ENCODE measurements at places on chromosomes 12 and 14.

DNA sequence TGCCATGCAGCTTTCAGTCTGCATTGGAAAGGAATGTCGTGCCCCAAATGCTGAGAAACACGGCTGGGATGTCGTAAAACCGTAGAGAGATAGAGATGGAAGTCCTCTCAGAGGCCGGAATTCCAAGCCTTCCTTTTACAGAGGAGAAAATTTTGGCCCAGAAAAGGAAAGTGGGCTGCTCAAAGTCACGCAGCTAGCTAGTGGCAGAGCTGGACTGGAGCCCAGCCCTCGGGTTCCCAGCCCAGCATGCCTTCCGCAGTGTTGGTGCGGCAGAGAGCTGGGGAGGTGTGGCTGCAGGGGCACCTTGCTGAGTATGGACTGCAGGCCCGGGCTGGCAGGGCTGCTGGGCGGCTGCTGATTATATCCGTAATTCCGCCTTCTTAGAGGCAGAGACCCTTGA, 50.3 kb downstream of the KCNA1 start:
- DNase-seq: no peak

DNA sequence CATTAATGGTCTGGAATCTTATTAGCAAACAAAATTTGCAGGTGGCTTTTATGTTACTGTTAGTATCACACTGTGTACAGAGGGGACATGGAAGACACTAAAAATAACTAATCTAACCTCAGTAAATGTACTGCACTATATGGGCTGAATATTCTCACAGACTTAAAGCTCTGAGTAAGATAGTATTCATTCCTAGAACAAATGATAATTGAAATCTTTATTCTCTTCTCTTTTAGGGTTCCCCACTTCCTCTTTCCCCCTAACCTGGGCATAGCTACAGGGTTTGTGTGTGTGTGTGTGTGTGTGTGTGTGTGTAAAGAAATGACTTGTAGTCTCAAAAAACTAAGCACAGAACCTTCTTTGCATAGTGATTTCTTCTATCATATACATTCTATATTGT, 21.4 kb upstream of the HECTD1 start:
- DNase-seq: no peak

DNA sequence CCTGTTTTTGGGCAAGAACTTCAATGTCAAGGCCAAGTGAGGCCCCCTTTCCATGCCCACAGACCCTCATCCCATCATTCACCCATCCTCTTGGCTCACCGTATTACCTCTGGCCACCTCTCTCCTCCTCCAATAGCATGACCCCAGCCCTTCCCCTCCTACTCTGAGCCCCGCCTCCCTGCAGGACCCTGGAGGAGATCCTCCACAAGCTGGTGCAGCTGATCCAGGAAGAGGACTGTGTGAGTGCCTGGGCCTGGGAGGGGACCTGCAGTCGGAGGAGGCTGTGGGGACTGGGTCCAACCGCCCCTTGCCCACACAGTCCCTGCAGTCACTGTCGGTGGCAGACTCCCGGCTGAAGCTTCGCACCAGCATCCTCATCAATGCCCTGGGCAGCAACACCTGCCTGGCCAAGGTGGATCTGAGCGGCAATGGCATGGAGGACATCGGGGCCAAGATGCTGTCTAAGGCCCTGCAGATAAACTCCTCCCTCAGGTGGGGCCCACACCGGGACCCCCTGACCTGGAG, 7.2 kb downstream of the CARMIL3 start:
- DNase-seq: no peak

DNA sequence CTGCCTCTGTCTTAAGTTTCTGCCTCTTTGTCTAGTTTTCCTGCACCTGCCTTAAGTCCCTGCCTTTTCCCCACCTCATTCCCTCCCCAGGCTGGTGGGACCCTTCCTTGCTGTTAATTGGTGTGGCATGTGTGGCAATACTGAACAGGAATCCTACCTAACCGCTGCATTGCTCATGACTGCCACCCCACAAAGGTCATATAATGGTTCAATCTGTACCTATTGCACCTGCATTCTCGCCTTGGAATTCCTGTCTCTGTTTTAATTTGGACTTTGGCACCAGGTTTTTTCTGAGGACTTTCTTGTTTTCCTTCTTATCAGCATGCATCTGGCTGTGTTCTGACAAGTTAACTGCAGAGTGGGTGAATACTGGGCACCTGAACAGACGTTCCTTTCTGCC, 966.2 kb upstream of the TMEM132C start:
- no peak for DNase-seq

- DNase-seq: no peak
Observed at GRCh38 chr12:80490329-80490728, 46.3 kb downstream of the PTPRQ start.

Measured in stimulated activated naive CD4-positive, alpha-beta T cell (primary cell).